SJSA1 (cell line): ENCODE measurements at places on chromosomes 7 and 10. TPM values are rescaled to one million over a fixed set of nuclear protein-coding genes. Genes with fewer than 3 reads are reported as not detected.
A peak's percentile ranks its signal among the peaks of the same experiment; 100 is the strongest.

- DNase-seq, result peak; percentile 39
Measured at GRCh38 chr7:29287366-29287765, 92.8 kb downstream of the CHN2 start.

CCT6A gene
- 312 and 414 TPM in 2 replicates for total RNA-seq

GRCh38 chr7:133052401-133052756, 29.5 kb downstream of the CHCHD3 start:
- DNase-seq, result peak; percentile 56

MUC12 gene
- not detected in 2 replicates for total RNA-seq

- no peak for DNase-seq
Measured at GRCh38 chr7:70568674-70569334, 563.1 kb upstream of the GALNT17 start.

ANXA8 gene
- 0.16 and 0.31 TPM in 2 replicates for total RNA-seq

PI4K2A gene
- total RNA-seq, result 14.9 and 19.6 TPM in 2 replicates

DNA sequence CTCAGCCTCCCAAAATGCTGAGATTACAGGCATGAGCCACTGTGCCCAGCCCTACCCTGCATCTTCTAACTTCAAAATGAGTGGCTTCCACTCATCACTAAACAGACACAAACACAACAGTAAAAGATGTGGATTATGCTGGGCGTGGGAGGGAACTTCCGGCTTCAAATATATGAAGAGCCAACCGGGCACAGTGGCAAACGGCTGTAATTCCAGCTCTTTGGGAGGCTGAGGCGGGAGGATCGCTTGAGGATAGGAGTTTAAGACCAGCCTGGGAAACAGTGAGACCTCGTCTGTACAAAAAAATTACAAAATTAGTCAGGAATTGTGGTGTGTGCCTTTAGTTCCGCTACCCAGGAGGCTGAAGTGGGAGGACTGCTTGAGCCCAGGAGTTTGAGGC, 92.2 kb upstream of the GNA12 start:
- DNase-seq, result no peak

DNA sequence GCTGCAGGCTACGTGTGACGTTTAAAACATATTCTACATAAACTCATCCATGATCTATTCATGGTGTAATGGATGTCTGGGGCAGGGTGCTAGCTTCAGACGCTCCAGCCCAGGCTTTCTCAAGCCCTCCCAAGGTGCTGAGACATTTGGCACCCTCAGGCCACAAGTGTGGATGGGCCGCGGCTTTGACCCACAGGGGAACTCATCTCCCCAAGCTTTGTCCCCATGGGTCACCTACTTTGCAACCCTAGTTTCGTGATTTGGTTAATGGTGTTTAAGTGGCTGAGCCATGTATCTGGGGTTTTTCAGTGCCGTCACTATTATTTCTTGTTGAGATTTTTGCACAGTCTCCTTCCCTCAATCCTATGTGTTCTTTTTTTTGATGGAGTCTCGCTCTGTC, 66.0 kb downstream of the GRK5 start:
- no peak for DNase-seq

GRCh38 chr7:76193883-76194282, 7.8 kb upstream of the SRRM3 start:
- no peak for DNase-seq

BMPR1A gene
- total RNA-seq, result 35.3 and 53.4 TPM in 2 replicates

GRCh38 chr7:67662804-67663203, 666.2 kb downstream of the TYW1 start:
- DNase-seq, result no peak

DNA sequence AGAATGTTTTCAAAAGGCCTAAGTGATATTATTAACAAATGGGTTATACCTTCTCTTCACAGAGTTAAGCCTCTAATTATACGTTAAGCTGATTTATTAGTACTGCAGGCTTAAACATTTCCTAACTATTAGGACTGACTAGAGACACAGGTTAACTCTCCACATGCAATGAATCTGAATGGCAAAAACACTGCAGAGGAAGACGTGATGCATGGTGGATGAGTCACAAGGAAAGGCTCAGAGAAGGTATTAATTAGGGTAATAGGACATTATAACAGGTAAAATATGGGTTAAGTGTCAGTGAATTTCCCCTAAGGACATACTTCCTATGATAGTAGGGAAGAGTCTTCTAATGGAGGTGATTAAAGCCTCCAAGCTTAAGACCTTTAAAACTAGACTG, 24.7 kb upstream of the SEM1 start:
- no peak for DNase-seq

GIMAP4 gene
- not detected in 2 replicates for total RNA-seq

- DNase-seq, result no peak
Measured at GRCh38 chr10:99170116-99170675, 65.5 kb downstream of the HPSE2 start.

MLXIPL gene
- total RNA-seq, result not detected in 2 replicates

DNA sequence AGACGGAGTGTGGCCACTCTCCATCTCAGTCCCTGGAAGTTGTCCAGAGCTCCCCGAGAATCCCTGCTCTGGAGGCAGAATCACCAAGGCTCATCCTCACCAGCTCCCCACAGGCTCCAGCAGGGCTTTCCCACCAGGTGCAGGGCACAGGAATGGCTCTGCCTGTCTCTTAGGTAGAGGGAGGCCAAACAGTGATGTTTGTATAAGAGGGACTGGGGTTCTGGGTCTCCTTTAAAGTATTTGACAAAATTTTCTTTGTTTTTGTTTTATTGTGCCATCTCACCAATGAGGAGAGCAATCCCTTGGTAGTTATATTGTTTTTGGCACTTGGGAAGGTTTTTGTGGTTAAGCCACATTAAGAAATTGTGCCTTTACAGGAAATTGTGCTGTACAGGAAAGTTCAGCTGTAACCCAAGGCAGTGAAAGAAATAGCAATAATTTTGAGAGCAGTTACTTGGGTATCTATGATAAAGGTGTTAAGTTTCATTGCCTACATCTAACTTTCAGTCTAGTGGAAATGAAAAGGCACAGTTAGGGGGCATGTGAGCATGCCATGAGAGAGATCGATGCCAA, 219.3 kb upstream of the PRSS58 start:
- no peak for DNase-seq

MMRN2 gene
- 1.5 TPM in 1 of 2 replicates, not detected in the other for total RNA-seq

MALRD1 gene
- total RNA-seq, result under 0.01 TPM in 1 of 2 replicates, not detected in the other

GRCh38 chr10:88849234-88849633, 2.4 kb downstream of the ANKRD22 start:
- DNase-seq, result no peak

- DNase-seq, result no peak
Measured at GRCh38 chr7:35596061-35596460, 98.9 kb downstream of the HERPUD2 start.

- DNase-seq, result no peak
Measured at GRCh38 chr10:78188446-78188845, 154.8 kb downstream of the RPS24 start.

GRCh38 chr7:80848841-80849240, 70.0 kb downstream of the SEMA3C start:
- no peak for DNase-seq
